ENCODE measurements at places on chromosomes 7 and 10.

- DNase-seq, result no peak
Measured at GRCh38 chr10:84292502-84292901, 35.9 kb upstream of the CCSER2 start.

DNA sequence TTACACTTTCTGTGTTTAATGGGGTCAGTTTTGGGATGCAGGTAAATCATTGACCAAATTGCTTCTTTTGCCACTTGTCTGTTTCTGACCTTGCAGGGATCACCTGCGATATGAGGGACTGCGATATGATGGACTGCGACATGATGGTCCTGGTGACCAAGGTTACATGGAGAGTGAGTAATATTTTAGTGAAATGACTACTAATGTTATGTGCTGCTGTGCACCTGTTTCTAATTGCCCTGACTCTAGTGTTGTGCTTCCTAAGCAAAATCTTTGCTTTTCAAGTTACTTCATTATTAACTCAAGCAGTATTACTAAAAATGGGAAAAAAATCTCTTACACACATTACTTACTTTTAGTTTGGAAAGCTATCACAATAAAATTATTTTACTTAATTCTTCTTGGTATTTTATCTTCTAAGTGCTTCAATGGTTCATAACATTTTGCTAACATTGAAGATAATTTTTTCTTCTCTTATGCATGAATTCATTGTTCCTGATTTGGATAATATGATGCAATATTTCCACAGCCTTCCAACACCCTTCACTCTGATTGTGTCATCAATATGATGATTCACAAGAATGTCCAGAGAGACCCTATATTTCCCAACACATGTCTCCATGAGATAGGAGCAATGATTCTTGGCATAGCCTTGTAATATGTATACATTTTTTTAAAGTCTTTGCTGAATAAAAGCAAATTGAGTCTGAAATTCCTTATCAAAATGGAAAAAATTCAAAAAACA, 306.2 kb upstream of the AKR1E2 start:
- no peak for DNase-seq

DNA sequence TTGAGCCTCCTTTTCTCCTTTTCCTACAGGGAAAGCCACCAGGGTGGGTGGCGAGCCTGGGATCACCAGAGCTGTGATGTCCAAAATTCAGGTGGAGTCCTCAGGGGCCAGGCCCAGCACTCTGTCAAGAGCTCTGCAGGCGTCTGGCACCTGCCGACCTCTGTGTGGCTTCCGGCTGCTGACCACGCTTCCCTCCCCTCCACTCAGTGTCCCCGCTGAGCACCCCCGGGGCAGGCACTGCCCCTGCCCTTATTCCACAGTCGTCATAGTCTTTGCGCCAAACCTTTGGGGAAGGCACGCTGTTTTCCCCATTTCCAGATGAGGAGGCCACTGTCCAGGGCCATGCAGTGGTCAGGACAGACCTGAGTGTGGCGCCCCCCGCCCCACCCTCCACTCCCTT, 7.5 kb downstream of the MTG1 start:
- no peak for DNase-seq

DNA sequence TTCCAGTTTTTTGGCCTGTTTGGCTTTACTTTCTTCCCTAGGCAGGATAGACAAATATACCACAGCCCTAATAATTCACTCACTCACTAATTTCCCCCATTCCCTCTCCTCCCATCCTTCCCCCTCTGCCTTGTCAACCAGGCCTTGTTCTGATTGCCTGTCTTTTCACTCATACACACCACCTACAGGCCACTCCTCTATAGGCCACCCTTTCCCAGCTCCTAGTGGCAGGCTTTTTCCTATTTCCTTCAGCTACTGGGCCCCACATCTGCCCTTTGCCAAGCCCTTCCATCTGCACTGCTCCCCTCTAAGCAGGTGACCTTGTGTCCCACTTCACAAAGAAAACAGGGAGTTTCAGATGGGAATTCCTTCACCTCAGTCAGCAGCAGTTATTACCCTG, 59.8 kb upstream of the MSRB2 start:
- no peak for DNase-seq

- no peak for DNase-seq
Measured at GRCh38 chr7:121329191-121330052, 622 bp downstream of the WNT16 start.

- no peak for DNase-seq
Measured at GRCh38 chr7:751826-752225, 24.7 kb upstream of the PRKAR1B start.

DNA sequence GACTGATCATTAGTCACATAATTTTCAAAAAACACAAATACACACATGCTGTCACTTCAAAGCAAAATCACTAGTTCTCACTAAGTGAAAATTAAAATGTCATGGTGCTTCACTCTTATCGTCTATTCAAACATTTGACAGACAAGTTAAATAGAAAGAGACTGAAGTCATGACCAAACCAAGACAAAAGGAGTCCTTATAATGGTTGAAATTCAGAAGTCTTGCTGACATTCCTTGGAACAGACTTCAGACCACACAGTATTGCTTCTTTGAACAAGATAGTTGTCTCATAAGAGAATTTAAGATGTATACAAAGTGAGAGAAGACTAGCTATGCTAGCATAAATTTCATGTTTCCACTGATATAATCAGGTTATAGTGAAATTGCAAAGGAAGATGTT, 119.5 kb downstream of the SEMA3D start:
- no peak for DNase-seq

DNA sequence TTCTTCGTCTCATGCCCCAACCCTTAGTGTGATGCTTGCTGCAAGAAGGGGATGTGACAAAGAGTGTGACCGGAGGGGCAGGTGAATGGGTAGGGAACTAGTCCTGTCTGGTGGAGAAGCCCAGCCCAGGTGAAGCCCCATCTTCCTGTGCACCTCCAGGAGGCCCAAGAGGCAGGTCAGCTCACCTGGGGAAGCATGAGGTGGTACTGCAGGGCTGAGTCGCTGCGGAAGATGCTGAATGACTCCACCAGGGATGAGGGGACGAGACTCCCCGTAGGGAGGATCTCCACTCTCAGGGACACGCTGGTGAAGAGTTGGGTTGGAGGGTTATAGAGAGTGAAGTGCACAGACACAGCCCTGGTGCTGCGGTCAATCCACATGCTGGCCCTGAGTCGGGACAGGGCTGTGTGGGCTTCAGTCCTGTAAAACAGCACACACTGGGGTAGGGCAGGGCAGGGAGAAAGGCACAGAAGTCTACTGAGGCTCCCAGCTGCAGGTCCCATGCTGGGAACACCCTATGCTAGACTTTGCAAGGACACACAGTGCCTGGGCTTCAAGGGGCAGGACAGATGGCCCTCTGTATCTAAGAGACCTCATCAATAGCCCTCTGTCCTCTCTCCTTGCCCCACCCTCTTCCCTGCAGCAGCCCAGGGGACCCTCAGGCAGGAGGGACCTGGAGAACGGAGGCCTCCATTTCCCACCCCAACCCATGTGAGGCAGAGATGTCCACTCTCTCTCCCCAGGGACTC, 136.5 kb downstream of the PKD1L1 start:
- no peak for DNase-seq

DNA sequence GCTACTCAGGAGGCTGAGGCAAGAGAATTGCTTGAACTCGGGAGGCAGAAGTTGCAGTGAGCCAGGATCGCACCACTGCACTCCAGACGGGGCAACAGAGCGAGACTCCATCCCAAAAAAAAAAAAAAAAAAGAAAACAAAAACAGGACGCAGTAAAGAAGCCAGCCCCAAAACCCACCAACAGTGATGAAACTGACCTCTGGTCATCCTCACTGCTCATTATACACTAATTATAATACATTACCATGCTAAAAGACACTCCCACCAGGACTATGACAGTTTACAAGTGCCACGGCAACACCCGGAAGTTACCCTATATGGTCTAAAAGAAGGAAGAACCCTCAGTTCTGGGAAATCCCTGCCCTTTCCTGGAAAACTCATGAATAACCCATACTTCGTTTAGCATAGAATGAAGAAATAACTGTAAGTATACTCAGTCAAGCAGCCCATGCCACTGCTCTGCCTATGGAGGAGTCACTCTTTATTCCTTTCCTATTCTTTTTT, 40.0 kb upstream of the EIF4H start:
- DNase-seq, result no peak

All from NCI-H1694 (cell line).